ENCODE measurements at places on chromosomes 1 and 21. TPM values are rescaled to one million over a fixed set of nuclear protein-coding genes. Genes with fewer than 3 reads are reported as not detected.

Gene AMY1B
- total RNA-seq = not detected

Gene BCL2L15
- total RNA-seq = not detected

Gene LAMTOR5
- 187 TPM for total RNA-seq

Gene VAV3
- total RNA-seq = 1.4 TPM

Gene TSPAN1
- 3.1 TPM for total RNA-seq

Gene CHTOP
- total RNA-seq = 77.0 TPM

Gene CFHR5
- not detected for total RNA-seq

Gene GRIK3
- total RNA-seq = not detected

Gene PRELP
- total RNA-seq = not detected
